ENCODE measurements at places on chromosomes 4 and X. TPM values are rescaled to one million over a fixed set of nuclear protein-coding genes. Genes with fewer than 3 reads are reported as not detected.

GRCh38 chrX:17030580-17031270 lies 84.3 kb downstream of the REPS2 start:
- H3K27ac ChIP-seq: no peak overlapping the region
- H3K36me3 ChIP-seq: no peaks in the 10 kb centered on the region
- no peaks in the 10 kb centered on the region for H3K4me1 ChIP-seq
- DNase-seq: no peak
- no peak overlapping the region for H3K4me3 ChIP-seq
- no peaks in the 10 kb centered on the region for H3K27me3 ChIP-seq

DNA sequence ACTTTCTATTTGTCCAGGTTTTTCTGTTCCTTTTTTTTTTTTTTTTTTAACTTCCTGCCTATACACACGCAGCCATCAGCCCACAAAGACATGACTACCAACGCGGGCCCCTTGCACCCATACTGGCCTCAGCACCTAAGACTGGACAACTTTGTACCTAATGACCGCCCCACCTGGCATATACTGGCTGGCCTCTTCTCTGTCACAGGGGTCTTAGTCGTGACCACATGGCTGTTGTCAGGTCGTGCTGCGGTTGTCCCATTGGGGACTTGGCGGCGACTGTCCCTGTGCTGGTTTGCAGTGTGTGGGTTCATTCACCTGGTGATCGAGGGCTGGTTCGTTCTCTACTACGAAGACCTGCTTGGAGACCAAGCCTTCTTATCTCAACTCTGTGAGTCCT lies 2.1 kb downstream of the EBP start:
- no peaks in the 10 kb centered on the region for H3K27me3 ChIP-seq
- H3K27ac ChIP-seq: no peak overlapping the region
- H3K36me3 ChIP-seq: peaks cover 4% of the 10 kb centered on the region

GRCh38 chr4:105130945-105131344 lies 15.7 kb upstream of the TET2 start:
- H3K27ac ChIP-seq: no peak overlapping the region
- H3K4me1 ChIP-seq: no peaks in the 10 kb centered on the region
- no peaks in the 10 kb centered on the region for H3K36me3 ChIP-seq
- H3K27me3 ChIP-seq: no peaks in the 10 kb centered on the region
- H3K4me3 ChIP-seq: no peak overlapping the region
- no peak for DNase-seq

The AWAT2 gene
- not detected for total RNA-seq

- no peaks in the 10 kb centered on the region for H3K36me3 ChIP-seq
- no peak overlapping the region for H3K27ac ChIP-seq
- H3K4me3 ChIP-seq: no peak overlapping the region
- no peaks in the 10 kb centered on the region for H3K27me3 ChIP-seq
Observed at GRCh38 chr4:172134521-172134920, 321.3 kb downstream of the GALNTL6 start.

GRCh38 chr4:151940291-151940690 lies 179.5 kb upstream of the GATB start:
- H3K4me3 ChIP-seq: no peak overlapping the region
- DNase-seq: no peak
- no peak overlapping the region for H3K27ac ChIP-seq
- H3K27me3 ChIP-seq: no peaks in the 10 kb centered on the region

The MAGED4 gene
- not detected for total RNA-seq

GRCh38 chrX:132712350-132712749 lies 223.5 kb upstream of the MBNL3 start:
- H3K27me3 ChIP-seq: no peaks in the 10 kb centered on the region
- no peak overlapping the region for H3K4me3 ChIP-seq
- no peak overlapping the region for H3K27ac ChIP-seq
- H3K36me3 ChIP-seq: no peaks in the 10 kb centered on the region

The SPANXC gene
- not detected for total RNA-seq

The SLC4A4 gene
- 0.44 TPM for total RNA-seq

- no peaks in the 10 kb centered on the region for H3K27me3 ChIP-seq
- no peak for DNase-seq
- no peaks in the 10 kb centered on the region for H3K36me3 ChIP-seq
- H3K4me1 ChIP-seq: no peaks in the 10 kb centered on the region
- H3K4me3 ChIP-seq: no peak overlapping the region
- no peak overlapping the region for H3K27ac ChIP-seq
Observed at GRCh38 chr4:101211146-101211553, 136.2 kb downstream of the PPP3CA start.

GRCh38 chr4:94559351-94559806 lies 107.6 kb downstream of the PDLIM5 start:
- no peak for DNase-seq
- no peaks in the 10 kb centered on the region for H3K4me1 ChIP-seq
- no peak overlapping the region for H3K27ac ChIP-seq
- H3K27me3 ChIP-seq: no peaks in the 10 kb centered on the region
- no peak overlapping the region for H3K4me3 ChIP-seq

The TCEAL8 gene
- 27.6 TPM for total RNA-seq

GRCh38 chr4:99723612-99724011 lies 66.0 kb upstream of the C4orf54 start:
- no peaks in the 10 kb centered on the region for H3K4me1 ChIP-seq
- DNase-seq: no peak
- H3K36me3 ChIP-seq: no peaks in the 10 kb centered on the region
- H3K4me3 ChIP-seq: no peak overlapping the region

DNA sequence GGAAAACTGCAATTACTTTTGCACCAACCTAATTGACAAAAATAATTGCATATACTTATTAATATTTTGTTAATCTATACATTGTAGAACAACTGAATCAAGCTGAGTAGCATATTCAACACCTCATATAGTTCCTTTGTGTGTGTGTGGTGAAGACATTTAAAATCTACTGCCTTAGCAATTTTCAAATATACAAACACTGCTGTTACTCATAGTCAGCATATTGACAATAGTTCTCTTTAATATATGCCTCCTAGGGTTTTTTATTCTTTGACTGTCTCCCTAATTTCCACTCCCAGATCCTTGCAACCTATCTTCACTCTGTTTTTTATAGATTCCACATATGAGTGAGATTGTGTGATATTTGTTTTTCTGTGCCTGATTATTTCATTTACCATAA lies 426.8 kb downstream of the PPARGC1A start:
- no peaks in the 10 kb centered on the region for H3K4me1 ChIP-seq
- no peak for DNase-seq
- no peaks in the 10 kb centered on the region for H3K27me3 ChIP-seq
- no peaks in the 10 kb centered on the region for H3K36me3 ChIP-seq
- no peak overlapping the region for H3K4me3 ChIP-seq
- no peak overlapping the region for H3K27ac ChIP-seq

The CDKN2AIP gene
- total RNA-seq: 16.4 TPM

GRCh38 chr4:98092833-98093439 lies 50.3 kb downstream of the STPG2 start:
- H3K36me3 ChIP-seq: no peaks in the 10 kb centered on the region
- no peaks in the 10 kb centered on the region for H3K27me3 ChIP-seq
- DNase-seq: no peak
- H3K4me1 ChIP-seq: no peaks in the 10 kb centered on the region
- no peak overlapping the region for H3K4me3 ChIP-seq

The RS1 gene
- not detected for total RNA-seq

The SHISA3 gene
- 6.3 TPM for total RNA-seq

DNA sequence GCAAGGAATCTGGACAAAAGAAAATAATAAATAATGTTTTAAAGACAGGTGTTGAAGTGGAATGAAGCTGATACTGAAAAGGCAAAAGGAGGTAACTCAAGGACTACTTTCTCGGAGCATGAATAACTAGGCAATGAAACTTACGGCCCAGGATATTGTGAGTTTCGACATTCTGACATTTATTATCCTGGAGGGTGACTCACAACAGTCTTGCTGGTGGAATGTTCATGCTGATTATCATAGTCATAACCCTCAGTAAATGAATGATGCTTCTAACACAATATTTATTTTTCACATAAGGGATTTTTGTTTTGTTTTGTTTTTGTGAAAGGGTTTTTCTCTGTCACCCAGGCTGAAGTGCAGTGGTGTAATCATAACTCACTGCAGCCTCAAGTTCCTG lies 147.0 kb upstream of the HPGD start:
- H3K27ac ChIP-seq: no peak overlapping the region
- H3K4me3 ChIP-seq: no peak overlapping the region
- no peaks in the 10 kb centered on the region for H3K36me3 ChIP-seq

The RIBC1 gene
- 0.49 TPM for total RNA-seq

DNA sequence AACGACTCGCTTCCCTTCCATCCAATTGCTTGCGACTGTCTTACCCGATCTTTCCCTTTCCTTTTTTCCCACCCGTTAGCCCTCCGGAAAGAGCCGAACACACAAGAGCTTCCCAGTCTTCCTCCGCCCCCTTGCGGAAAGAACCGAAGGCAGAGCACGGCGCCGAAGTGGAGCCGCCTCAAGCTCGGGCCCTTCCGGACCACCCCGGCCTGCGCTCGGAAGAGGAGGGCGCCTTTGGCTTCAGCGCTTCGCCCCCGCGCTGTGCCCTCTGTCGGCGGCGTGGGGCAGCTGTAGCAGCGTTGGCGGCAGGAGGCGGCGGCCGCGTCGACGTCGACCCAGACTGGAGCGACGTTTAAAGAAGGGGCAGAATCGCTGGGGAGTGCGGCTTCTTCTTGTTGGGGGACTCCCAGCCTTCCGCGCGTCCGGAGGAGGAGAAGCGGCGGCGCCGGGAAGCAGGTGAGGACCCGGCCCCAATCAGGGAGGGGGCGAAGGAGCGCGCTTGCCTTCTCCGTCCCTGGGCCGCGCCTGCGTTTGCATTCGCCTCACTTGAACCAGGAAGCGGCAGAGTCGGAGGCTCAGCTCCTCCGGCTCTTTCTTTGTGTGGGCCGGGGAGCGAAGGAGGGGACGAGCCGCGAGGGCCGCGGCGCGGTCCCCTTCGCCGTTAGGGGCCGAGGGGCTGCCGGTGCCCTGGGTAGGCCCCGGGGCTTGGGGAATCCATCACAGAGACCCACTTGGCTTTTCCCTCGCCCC lies at the start of gene ZBTB33:
Gene ZBTB33, plus strand, starts transcription at position 291 of the 750 bp plus-strand sequence. CDS start 2,604 bp downstream, outside the sequence.
- peak within 1 kb of the TSS; percentile 68 for H3K27ac ChIP-seq
- DNase-seq: peak; percentile 60
- H3K4me1 ChIP-seq: no peaks in the 10 kb centered on the region
- peaks cover 4% of the 10 kb centered on the region for H3K36me3 ChIP-seq

The SPANXB1 gene
- not detected for total RNA-seq

The RADX gene
- total RNA-seq: 9.7 TPM

The EVC gene
- total RNA-seq: 55.9 TPM

DNA sequence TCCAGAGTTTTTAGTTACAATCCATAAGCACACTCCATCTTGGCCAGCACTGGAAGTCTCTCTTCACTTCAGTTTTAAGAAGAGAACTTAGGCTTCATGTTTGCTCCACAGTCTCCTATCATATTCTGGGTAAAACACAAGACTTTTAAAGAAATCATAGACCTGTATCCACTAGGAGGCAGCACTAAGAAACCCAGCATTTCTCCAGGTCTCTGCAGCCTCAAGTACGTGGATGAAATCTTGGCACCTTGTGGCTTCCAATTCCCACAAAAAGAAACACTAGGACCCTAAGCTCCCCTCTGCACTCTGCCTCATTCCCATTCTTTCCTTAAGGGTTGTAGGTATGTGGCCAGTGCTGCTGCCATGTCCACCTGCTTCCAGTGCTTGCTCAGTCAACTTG lies 367.3 kb upstream of the CASK start:
- H3K4me3 ChIP-seq: no peak overlapping the region
- H3K36me3 ChIP-seq: no peaks in the 10 kb centered on the region
- H3K27me3 ChIP-seq: no peaks in the 10 kb centered on the region

DNA sequence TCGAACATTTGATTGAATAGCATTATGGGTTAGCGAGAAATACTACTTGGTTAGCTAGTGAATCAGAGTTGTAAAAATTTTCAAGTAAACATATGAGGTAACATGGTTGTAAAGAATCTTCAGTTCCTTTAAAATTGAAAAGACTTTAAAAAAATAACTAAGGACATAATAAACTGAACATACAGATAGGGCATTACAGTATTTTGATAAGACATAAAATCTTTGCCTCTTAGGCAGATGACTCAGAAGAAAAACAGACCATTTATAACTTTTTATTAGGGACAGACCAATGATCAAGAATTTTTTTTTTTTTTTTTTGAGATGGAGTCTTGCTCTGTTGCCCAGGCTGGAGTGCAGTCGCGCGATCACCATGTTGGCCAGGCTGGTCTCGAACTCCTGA lies 43.1 kb downstream of the PNMA5 start:
- no peak for DNase-seq
- no peaks in the 10 kb centered on the region for H3K27me3 ChIP-seq
- no peak overlapping the region for H3K27ac ChIP-seq
- H3K4me1 ChIP-seq: no peaks in the 10 kb centered on the region
- no peaks in the 10 kb centered on the region for H3K36me3 ChIP-seq

Data from GM12878 (cell line).